ENCODE measurements at places on chromosomes 4 and X.
A peak's percentile ranks its signal among the peaks of the same experiment; 100 is the strongest.

DNA sequence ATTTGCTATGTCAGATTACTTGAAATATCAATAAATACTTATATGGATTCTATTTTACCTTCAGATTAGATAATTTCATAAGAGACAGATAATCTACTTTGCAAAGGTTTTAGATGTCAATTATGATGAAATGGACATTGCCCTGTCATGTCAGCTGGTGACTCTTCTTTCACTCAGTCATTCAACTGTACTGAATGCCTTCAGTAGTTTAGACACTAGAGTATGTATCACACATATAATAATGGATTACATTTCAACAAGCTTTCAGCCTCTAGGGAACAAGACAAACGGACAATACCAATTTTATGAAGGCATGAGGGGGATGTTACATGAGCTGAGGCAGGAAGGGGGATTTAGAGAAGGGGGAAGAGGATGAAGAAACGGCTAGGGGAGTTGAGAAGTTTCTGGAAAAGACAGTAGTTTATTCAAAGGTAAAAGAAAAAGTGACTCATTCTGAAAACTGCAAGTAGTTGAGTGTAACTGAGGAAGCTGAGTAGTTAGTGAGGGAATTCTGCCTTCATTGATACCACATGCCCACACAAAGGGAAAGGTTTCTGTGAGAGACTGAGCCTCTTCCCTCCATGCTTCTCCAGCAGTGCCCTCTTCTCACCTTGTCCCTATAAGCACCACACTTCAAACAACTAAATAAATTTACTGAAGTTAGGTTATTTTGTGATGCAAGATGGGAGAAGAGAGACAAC, 25.7 kb downstream of the SLC9B2 start:
- no peak for DNase-seq

- DNase-seq: no peak
Observed at GRCh38 chr4:79934660-79935059, 138.4 kb downstream of the ANTXR2 start.

GRCh38 chr4:146976145-146976544, 30.5 kb upstream of the TTC29 start:
- DNase-seq: no peak

DNA sequence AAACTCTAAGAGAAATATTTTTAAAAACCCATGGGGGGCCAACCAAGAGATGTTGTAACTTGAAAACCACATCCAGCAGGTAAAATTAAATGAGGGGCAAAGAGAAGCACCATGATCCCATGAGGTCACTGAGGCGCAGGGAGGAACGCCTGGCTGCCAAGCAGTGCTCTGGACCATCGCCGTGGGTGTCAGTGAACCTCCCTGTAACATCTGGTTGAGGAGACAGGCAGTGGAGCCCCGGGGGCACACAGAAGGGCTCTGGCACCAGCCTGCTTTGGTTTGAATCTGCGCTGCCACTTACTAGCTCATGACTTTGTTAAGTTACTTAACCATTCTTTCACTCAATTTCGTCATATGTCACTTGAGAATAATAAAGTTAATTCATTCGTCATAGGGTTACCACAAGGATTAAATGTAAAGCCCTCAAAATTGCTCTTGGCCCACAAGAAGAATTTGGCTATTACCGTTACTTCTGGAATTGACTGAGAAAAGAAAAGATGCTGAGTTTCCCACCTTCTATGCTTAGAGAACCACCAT, 41.6 kb upstream of the SLC25A4 start:
- DNase-seq: no peak

- no peak for DNase-seq
Observed at GRCh38 chr4:17811078-17811603, 362 bp downstream of the NCAPG start.

DNA sequence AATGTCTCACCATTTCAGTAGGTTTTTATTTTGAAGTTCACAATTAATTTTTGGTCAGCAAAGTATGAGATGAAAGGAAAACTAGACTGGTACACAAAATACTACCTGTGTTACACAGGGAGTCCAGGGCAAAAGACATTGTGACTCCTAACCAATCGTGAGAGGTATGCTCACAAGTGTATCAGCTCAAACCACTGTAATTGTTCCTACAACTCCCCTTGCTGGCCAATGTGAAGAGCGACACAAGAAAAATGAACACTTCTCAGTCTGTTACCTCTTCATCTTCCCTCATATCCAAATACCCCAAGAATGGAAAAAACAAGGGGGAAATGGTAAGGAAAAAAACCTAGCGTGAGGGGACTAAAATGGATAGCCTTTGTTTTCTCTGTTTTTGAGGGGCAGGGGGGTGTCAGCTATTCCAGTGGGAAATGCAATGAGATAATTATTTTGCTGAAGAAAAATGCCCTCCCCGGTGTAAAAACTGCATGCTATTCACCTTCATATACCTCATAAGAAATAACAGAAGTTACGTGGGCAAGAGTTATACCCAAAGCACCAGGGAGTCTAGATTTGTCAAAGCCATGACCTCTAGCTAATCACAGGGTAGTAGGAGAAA, 30.6 kb upstream of the NSUN7 start:
- DNase-seq: peak; percentile 6

GRCh38 chr4:39924014-39924413, 53.7 kb downstream of the PDS5A start:
- DNase-seq: no peak

DNA sequence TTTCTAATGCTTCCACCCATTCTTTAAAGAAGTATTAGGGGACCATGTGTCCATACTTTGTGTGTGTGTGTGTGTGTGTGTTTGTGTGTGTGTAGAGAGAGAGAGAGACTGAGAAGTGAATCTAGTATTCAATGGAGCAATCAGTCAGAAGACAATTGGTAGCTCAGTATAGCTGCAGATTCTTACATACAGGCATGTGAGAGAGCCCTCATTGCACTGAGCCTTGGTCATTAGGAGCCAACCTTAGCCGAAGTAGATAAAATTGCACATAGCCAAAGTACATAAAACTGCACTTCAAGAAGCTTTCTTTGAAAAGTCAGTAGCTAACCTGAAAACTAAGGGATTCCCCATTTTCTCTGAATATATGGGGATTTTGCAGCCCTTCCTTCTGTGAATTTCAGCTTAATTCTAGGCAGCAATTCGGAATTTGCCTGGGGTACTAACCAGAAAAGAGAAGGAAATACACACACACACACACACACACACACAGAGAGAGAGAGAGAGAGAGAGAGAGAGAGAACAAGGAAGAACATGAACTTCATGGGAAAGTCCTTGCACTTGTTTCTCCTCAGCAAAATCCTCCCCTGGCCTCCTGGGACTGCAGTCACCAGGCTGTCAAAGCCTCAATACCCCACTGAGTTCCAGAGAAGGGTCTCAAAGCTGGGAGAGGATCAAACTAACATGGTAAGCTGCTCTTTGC, 1.7 kb upstream of the PRDM8 start:
- no peak for DNase-seq

DNA sequence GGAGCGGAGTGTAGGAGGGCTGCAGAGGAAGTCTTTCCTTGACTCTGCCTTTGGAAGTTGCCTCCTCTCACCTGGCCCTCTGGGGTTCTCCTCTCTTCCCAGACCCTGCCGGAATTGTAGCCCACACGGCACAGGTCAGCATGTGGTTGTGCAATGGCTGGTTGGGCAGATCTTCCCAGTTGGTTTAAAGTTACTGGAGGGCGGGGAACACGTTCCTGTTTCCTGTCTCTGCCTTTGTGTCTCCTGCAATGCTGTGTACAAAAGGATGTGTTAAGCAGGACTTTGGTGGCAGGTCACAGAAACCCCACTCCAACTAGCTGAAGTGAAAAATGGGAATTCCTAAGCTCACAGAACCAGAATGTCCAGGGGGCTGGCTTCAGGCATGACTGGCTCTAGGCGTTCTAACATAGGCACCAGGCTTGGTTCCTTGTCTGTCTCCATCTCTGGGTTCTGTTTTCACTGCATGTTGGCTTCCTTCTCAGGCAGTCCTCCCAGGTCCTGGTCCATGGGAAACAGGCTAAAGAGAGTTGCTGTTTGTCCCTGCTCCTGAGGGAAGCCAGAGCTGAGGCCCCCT, 19.9 kb downstream of the SORCS2 start:
- DNase-seq: no peak

- no peak for DNase-seq
Observed at GRCh38 chr4:2451821-2452785, 16.8 kb upstream of the RNF4 start.

DNA sequence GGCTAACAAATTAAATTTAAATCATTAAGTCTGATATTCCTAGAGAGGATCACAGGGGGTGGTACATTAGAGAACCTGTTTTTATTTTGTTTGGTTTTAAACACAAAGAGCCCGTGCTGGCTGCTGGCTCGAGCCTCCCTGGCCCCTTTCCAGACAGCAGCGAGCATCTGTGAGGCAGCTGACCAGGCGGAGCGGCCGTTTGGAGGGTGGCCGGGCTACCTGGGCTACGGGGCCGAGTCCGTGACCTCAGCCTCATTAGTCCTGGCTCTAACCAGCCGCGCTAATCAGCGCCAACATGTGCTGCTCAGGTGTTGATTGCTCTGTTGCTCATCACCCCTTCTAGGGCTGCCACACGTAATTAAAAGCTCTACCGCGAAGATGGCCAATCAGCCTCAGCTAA, 35.3 kb downstream of the DCTD start:
- peak; percentile 37 for DNase-seq

DNA sequence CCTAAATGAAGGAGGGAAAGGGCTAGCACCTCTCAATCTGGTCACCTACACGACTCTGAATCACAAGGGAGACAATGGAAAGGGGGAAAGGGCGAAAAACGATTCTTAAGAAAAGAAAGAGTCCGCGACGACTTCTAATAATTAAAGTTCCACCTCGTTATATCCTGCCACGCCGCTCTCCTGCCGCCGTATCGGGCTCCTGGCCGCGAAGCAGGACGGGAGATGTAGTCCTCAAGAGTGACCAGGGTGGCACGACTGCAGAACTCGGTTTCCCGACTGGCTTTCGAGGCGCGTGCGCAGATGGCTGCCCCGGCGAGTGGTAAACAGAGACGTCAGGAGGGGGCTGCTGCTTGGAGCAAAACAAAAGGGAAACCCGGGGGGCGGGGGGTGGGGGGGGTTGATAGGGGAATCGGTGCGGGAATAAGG, at the start of gene FOXO4:
FOXO4 (plus strand) TSS at position 297 of the 426 bp plus-strand sequence. CDS start 678 bp downstream, outside the sequence.
- peak; percentile 22 for DNase-seq

- DNase-seq: no peak
Observed at GRCh38 chr4:44978020-44978419, 251.7 kb upstream of the GNPDA2 start.

DNA sequence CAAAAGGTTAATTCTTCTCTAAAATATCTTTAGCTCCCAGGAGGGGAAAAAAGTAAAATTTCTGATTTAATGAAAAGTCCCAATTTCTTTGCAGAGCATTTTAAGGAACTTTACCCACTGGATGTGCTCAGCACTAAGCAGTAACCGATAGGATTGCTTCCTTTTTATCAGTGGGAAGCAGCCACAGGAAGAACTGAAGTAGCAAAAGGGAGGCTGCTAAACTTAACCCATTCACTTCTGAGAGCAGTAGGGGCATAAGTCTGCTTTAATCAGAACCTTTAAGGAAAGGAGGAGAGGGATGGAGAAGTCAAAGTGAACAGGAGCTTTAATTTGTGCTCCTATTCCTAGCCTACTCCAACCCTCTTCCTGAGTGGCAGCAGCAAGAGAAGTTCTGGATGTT, at the start of gene F8:
F8 (minus strand) TSS at position 139 of the 400 bp plus-strand sequence. CDS start 171 bp downstream, outside the sequence.
- no peak for DNase-seq

DNA sequence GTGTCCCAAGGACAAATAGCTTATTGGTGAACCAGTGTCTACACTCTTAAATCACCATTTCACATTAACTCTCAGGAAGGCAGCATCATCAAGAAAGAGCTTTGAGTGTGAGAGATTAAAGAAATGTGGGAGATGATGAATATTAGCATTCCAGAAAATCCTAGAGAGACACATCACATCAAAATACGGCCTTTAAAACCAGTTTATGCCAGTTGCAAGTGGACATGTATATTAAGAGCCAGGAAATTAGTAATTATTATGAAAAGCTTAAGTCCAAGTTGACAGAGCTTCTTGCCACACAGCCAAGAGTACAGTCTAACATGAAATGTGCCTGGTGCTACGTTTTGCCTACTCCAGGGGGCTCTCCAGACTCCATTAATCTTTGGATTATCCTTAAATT, 503.0 kb upstream of the BOD1L1 start:
- DNase-seq: no peak

DNA sequence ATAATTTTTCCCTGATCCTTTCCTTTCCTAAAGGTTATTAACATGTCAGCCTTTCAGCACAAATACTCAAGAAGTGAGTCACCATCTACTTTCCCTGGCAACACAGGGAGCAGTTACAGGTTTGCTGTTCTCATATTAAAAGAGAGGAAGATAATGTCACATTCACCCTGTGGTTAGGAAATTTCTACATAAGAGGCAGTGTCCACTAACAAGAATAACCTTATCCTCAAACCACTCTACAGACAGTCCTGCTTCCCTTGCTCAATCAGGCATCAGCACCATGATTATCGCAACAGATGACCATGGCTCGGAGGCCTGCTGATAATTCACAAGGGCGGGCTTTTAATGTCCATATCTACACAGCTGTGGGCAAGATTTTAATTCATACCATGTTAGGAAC, 30.9 kb downstream of the RNF150 start:
- DNase-seq: no peak

GRCh38 chr4:149549911-149550310, 265.7 kb downstream of the IQCM start:
- DNase-seq: no peak

- DNase-seq: no peak
Observed at GRCh38 chr4:69069085-69069484, 27.2 kb upstream of the UGT2B7 start.

- DNase-seq: no peak
Observed at GRCh38 chr4:10821826-10822225, 137.3 kb upstream of the CLNK start.

DNA sequence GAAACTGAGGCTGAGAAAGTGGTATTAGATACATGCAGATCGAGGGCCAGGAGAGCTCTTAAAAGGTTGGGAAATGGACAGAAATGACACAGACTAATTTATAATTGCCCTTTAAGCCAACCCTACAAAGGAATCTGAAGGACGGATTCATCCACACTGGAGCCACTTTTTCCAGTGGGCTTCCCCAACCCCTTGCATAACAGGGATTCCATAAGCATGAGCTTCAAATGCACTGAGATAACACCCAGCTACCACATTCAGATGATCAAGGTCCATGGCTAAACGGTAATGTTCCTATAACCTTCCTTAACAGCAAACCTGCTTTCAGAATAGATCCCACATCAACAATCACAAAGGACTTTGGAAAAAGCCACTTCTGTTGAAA, 34.2 kb downstream of the PLAC1 start:
- DNase-seq: no peak

DNA sequence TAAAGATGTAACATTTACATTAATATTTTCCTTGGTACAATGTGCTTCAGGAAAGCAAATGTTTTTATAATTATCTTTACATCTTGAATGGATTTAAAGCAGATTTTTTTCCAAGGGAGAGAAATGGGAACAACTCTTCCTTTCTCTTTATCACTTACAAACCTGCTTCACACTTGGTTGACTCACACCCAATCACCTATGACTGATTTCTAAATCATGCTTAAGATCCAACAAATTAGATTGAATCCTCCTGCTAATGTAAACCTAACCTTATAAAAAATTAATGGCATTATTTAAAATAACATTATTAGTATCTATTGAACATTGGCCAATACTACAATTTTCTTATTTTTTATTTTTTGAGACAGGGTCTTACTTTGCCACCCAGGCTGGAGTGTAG, 127.1 kb downstream of the INPP4B start:
- no peak for DNase-seq
